ENCODE measurements at places on chromosomes 5 and 9. TPM values are rescaled to one million over a fixed set of nuclear protein-coding genes. Genes with fewer than 3 reads are reported as not detected.

TERT gene
- not detected for total RNA-seq

DNA sequence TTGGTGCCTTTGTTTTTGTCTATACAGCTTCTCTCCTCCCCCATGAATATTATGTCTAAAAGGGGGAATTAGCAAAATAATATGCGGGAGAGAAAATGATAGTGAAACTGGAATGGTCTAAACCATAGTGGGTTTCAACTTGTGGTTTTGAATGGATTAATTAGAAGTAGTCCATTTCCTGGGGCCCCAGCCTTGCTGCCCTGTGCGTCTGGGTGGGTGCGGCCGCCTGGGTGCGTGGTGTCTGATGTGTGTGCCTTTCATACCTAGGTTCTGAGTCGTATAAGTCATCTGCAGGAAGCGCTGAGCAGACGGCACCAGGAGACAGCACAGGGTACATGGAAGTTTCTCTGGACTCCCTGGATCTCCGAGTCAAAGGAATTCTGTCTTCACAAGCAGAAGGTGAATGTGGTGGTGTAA lies 120.0 kb upstream of the CACNA1B start:
- peaks cover 9% of the 10 kb centered on the region for H3K4me1 ChIP-seq
- peaks cover 60% of the 10 kb centered on the region for H3K36me3 ChIP-seq
- peak overlapping the region; percentile 38 for H3K27ac ChIP-seq
- no peak for DNase-seq
- H3K27me3 ChIP-seq, result no peaks in the 10 kb centered on the region

MSMP gene
- not detected for total RNA-seq

- no peak for DNase-seq
- H3K4me1 ChIP-seq, result no peaks in the 10 kb centered on the region
- H3K27ac ChIP-seq, result no peak overlapping the region
- H3K27me3 ChIP-seq, result no peaks in the 10 kb centered on the region
- H3K4me3 ChIP-seq, result no peak overlapping the region
These were observed 27.5 kb upstream of the GABBR2 start for GRCh38 chr9:98736226-98736625.

DNA sequence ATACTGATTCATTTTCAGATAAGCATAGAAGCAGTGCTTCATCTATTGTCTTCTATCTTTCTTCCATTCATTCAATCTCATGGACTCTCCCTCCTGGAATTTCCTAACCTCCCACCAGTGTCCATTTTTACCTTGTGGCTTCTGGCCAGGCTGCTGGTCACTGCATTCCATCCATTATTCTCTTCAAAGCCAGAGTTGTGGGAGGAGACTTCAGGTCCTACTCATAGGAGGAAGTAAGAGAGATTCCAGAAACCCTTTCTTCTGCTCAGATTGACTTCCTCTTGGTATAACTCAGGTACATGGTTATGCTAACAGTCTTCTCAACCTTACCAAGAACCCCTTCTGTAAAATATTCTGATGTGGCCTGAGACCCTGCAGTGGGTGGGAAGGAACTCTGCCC lies 153.3 kb upstream of the SLC12A2 start:
- H3K27ac ChIP-seq, result no peak overlapping the region
- DNase-seq, result no peak
- no peak overlapping the region for H3K4me3 ChIP-seq
- H3K36me3 ChIP-seq, result no peaks in the 10 kb centered on the region
- H3K4me1 ChIP-seq, result peaks cover 21% of the 10 kb centered on the region
